ENCODE measurements at places on chromosomes 13 and 19.

GRCh38 chr19:29277102-29277501 is 64.2 kb upstream of the UQCRFS1 start:
- DNase-seq, result peak; percentile 32

DNA sequence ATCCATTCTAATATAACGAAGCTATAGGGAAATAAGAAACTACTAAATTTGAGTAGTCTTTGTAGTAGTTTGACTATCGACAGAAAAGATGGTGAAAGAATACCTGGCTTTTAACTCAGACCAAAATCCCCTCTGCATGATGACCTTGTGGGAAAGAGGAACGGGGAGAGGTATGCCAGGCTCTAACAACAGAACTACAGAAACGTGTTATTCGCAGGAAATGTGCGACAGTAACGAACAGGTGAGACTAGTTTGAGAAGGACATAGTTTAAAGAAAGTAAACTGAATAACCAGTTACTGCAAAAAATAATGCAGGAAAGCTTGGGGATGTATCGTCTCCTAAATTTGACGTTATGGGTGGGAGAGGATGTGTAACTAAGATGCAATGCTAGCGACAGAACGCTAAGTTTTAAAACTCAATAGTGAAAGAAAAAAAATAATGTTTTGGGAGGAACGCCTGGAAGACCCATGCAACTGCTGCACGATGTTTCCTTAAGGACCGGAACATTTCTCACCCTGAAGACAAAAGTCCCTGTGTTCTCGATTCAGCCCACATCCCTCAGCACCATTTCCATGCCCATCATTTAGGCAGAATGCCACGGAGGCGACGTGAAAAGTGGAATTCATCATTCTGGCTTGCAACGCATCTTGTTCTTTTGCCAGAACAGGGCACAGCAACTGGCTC is 1.6 kb upstream of the RAP2A start:
- DNase-seq, result no peak

DNA sequence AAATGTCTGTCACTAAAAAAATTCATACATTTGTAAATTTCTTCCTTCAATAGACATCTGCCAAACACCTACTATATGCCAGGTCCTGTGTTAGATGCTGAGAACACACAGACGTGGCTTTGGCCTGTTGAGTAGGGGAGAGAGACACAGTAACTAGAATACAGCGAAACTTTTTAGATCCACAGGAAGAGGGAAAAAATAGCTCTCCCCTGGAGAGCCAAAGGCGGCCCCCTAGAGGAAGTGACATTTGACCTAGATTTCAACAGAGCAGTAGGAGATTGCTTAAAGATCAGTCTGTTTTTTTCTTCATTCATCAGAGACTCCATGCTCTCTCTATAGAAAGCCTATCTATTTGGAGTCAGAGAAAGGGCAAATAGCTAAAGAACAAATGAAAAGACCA is 11.3 kb downstream of the LCP1 start:
- DNase-seq, result no peak

- peak; percentile 67 for DNase-seq
Measured at GRCh38 chr19:13621413-13621812, 115.1 kb upstream of the CACNA1A start.

DNA sequence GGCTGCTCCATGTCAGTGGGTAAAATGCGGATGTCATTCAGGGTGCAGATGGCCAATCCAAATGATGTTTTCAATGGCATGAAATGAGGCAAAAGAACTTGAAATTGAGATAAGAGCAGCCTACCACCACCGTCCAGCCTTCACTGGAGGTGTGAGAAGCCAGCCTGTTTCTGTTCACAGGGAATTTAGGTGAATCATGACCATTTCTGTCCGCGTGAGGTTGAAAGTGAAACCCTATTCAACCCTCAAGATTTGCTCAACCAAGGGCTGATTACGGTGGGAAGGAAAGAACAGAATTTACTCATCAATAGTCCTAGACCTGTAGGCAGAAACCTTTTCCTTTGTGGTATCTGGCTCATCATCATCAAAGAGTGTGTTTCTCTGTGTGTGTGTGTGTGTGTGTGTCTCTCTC is 370.7 kb downstream of the COG6 start:
- DNase-seq, result peak; percentile 32

Measured in stimulated activated CD4-positive, alpha-beta T cell treated with anti-CD3 and anti-CD28 coated beads, Interleukin-4, amount 100 ng/mL, for 48 hours (primary cell).